ENCODE measurements at places on chromosomes 1 and 21.

GRCh38 chr21:36461277-36461917 lies 18.5 kb downstream of the CLDN14 start:
- no peak for DNase-seq

DNA sequence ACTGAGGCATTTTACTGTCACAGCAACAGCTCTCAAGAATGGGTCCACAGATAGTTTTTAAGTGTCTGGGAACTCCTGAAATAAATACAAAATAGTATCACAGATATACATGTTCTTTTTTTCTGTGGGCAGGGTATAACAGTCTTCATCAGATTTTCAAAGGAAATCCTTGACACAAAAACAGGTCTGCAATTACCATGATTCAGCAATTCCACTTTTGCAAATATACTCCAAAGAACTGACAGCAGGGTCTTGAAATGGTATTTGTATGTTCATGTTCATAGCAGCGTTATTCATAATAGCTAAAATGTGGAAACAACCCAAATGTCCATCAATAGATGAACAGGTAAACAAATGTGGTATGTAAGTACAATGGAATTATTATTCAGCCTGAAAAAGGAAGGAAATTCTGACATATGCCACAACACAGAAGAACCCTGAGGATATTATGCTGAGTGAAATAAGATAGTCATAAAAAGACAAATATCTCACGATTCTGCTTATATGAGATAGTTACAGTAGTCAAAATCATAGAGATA lies 85.0 kb downstream of the EPS15 start:
- DNase-seq, result no peak

DNA sequence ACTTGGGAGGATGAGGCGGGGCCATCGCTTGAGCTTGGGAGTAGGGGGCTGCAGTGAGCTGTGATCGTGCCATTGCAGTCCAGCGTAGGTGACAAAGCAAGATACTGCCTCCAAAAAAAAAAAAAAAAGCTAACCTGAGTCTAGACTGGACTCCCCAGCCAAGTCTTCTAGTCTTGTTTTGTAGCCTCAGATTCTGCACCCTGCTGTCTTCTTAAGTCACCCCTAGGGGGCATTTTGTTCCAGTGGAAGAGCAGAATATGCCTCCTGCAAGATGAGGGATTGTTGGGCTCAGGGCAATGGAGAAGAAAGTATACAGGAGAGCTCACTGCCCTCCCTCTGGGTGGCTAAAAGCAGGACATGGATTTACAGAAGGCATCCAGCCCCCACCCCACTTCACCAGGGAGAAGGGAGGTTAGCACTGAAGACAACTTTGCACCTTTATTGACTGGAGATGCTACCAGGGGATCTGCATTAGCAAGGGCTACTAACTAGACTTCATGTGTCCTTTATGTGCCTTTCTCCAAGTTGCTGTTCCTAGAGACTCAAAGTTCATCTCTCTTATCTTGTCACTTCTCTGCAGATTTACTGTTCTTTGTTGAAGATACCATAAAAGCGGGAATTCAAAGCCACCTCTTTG lies 15.3 kb upstream of the RNF187 start:
- DNase-seq, result no peak

GRCh38 chr1:3584915-3585314 lies 26.4 kb downstream of the MEGF6 start:
- DNase-seq, result peak; percentile 18

DNA sequence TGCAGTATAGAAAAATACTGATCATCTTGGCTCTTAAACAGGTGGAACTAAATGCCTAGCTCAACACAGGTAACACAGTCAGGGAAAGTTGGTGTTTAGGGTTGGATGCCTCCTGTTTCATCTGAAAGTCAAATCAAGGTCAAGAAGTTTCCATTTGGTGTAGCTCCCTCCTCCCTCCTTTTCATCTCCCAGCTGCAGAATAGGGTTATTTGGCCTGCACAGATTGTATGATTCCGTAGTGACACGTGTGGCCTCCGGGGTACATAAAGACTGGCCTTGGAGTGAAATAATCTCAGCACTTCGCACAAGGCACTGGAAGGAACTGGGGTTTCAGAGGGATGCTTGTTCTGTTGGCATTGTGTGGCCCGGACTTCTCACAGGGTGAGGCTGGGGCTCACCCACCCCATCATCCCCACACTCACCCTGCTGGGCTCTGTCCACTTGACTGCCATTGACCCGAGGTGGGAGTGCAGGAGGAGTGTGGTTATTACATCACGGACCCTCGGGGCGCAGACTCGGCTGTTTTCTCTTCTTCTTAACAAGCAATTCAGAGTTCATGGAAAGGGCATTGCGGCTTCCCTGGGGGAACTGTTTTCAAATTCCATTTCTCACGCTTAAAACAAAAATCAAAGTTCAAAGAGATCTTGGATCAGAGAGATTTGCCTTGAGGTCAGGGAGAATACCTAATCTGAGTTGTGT lies 18.4 kb downstream of the IGSF5 start:
- DNase-seq, result no peak

DNA sequence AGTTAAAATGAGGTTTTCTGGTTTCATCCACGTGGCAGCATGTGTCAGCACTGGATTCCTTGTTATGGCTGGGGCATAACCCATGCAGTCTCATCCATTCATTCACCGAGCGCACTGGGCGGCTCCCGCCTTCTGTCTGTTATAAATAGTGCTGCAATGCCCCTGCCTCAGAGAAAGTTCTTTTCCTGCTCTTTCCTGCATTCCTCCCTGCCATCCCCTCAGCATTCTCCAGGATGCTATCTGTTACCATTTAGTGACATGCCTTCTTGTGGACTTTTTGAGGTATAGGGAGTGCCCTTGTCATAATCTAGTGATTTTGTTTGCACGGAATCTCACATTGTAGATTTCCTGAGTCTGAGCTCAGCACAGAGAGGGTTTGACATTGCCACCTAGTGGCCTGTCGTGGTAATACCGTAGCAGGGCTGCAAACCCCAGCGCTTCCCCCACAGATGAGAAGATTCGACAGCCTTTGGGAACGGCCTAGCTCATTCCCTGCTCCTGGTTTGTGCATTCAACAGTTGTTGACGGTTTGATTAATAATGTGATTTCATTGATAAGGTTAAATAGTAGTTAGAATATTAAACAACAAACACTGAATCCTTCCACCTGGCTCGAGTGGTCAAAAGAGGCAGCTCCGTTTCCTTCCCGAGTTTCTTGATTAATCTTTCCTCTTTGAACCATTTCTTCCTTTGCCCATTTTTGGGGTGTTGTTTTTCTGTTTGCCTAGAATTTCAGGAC lies 46.3 kb downstream of the UMODL1 start:
- peak; percentile 65 for DNase-seq

DNA sequence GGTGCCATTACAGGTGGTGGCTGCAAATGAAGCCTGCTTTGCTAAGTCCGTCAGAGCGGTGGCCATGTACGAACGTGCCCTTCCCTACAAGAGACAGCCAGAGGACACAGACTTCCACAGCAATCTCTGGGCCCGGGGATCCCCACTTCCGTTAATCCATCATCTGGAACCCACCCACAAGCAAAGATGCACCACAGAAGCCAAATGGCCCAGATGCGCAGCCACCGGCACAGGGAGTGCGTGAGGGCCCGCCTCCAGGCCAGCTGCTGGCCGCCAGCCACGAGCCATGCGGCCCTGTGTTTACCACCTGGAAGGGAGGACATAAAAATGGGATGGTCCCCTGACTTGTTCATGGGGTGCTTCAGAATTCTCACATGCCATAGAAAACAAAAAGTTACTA lies 22.1 kb downstream of the MRAP start:
- DNase-seq, result no peak

GRCh38 chr1:219660666-219661463 lies 48.0 kb upstream of the ZC3H11B start:
- peak; percentile 35 for DNase-seq

- peak; percentile 54 for DNase-seq
Observed at GRCh38 chr1:101198842-101199636, 37.8 kb upstream of the S1PR1 start.

All from activated T-cell treated with anti-CD3 and anti-CD28 coated beads for 48 hours (primary cell).